ENCODE measurements at places on chromosomes 5 and 9.

DNA sequence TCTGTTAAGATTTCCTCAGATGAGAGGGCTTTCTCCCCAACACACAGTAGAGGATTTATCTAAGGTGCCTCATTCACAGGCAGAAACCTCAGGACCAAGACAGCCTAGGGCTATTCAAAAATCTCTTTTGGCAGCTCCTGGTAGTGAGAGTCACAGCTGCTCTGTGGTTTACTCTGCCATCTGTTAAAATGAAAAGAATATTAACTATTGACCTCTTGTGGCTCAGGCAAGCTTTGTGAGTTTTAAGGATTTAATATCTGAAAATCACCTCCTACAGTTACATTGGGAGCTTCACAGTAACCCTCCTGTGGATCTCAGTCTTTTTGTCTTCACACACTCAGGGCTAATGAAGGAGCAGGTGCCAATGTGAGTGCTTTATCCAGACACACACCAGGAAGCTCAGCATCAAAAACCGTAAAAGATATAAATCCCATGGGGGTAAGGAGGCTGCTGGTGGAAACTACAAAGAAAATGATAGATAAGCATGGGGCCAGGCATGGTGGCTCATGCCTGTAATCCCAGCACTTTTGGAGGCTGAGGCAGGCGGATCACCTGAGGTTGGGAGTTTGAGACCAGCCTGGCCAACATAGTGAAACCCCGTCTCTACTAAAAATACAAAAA lies 29.7 kb downstream of the PPP1R2B start:
- DNase-seq: no peak

GRCh38 chr5:55557123-55557522 lies 22.4 kb upstream of the PLPP1 start:
- DNase-seq: no peak

DNA sequence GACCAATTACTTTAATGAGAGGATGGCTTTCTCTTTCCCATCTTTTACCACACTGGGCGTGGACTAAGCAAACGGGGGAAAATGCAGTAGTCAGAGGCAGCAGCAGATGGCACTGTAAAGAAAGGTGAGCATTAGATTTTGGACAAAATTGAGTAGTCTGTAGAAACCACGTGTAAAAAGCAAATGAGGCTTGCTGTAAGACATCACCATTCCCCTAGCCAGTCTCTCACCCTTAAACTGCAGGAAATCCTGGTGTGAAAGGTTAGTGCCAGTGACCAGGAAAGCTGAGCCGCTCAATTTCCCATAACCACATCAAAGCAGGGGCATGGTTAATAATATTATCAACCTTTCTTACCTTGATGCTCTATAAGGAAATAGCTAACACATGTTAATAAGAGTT lies 31.8 kb downstream of the SPATA31C2 start:
- DNase-seq: no peak

GRCh38 chr5:39370555-39371366 lies 6.5 kb upstream of the C9 start:
- no peak for DNase-seq

DNA sequence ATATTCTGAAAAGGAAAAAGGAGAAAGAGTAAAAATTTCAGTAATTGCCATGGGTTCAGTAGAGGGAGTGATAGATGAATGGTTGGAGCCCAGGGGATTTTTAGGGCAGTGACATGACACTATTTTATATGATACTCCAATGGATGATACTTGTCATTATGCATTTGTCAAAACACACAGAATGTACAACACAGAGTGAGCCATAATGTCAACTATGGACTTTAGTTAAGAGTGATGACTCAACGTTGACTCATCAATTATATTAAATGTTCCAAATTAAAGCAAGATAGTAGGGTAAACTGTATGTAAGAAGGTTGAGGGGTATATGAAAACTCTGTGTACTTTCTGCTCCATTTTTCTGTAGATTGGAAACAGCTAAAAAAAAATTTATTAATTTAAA lies 586.4 kb downstream of the TAF11L14 start:
- no peak for DNase-seq

DNA sequence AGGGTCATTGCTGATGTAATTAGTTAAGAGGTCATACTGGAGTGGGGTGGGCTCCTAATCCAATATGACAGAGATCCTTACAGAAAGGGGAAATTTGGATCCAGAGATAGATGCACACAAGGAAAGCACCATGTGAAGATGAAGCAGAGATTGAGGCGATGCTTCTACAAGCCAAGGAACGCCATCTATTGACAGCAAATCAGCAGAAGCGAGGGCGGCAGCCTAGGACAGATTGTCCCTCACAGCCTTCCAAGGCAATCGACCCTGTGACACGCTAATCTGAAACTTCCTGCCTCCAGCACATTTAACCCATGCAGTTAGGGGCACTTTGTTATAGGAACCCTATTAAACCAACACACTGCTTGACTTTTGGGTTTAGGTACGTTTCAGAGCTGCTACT lies 285.1 kb upstream of the DAP start:
- no peak for DNase-seq

GRCh38 chr5:158559643-158560042 lies 540.1 kb downstream of the EBF1 start:
- DNase-seq: no peak

- DNase-seq: no peak
Observed at GRCh38 chr5:59553992-59554391, 339.5 kb downstream of the PDE4D start.

DNA sequence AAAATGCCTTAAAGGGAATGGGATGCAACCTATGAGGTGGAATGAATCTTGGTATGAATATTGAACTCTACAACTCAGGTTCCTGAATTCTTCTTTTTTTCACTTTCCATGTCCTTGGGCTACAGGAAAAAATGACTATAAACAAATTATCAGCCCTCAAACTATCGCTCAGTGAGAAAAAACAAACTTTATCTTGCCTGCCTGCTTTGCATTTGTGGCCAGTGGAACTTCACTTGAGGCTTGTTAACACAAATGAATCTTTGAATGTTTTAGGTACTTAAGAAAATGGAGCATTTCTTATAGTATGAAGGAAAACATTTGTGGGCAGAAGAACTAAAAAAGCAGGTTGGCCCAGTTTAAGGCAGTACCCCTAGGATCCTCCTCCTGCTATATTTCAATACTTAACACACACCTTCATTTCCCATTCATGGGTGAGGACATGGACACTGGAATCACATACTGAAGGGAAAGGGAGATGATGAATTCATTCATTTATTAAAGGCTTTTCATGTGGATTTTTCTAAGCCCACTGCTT lies 34.1 kb downstream of the ELOVL7 start:
- DNase-seq: no peak

GRCh38 chr5:68533051-68533450 lies 317.5 kb downstream of the PIK3R1 start:
- DNase-seq: no peak

DNA sequence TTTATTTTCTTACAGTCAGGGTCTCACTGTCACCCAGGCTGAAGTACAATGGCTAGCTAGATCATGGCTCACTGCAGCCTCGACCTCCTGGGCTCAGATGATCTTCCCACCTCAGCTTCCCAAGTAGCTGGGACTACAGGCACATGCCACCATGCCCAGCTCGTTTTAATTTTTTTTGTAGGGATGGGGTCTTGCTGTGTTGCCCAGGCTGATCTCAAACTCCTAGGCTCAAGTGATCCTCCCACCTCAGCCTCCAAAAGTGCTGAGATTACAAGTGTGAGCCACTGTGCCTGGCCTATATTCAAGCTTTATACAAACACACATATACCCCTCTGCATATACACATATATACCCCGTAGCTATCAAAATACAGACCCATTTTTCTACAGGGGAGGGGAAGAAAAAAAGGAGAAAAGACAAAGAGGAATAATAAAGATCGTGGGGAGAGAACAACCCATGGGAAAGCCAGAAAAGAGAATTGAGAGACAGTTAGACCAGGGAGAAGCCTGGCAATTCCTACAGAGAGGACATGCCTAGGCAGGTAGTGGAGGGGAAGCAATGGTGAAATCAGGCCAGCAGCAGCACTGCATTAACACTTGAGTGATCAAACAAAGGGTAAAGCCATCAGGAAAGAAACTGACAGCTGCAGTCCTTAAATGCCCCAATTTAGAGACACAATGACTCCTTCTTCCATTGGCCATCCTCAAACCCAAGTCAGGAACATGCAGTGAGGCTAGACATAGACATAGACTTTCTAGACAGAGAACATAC lies 102.7 kb downstream of the EFNA5 start:
- DNase-seq: no peak

DNA sequence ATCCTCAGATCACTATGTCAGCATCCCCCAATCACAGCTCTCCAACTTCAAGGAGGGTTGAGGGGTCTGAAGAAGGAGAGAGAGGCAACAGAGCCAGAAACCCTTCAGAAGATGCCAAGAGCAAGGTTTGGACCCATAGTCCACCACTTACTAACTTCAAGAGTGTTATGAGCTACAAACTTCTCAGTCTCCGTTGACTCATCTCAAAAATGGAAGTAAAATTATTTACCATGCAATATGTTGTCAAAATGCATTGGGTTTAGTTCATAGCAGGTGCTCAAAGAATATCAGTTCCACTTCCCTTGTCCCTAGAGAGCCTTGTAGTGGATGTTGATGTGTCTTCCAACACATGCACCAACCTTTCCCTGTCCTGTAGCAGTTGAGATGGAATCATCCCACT lies 116.0 kb downstream of the KCNIP1 start:
- DNase-seq: no peak

DNA sequence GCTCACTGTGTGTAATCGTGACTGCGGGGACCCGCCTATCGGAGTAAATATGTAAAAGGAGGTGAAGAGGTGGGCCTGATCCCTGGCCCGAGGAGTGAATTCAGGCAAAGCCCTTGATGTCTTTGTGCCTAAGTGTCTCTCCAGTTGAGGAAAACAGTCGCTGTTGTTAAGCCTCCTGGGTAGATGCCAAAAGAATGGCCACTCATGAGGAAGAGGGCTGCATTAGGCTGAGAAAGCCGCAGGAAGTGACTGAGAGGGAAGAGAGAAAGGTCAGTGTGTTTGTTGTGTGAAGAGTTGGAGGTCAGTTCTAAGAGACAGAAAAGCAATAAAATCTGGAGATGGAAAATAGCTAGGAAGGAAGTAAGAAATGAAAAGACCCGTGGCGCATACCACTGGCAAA lies 35.8 kb upstream of the PIP5K1B start:
- DNase-seq: no peak

- DNase-seq: peak; percentile 18
Observed at GRCh38 chr9:21110708-21111576, 30.7 kb downstream of the IFNW1 start.

DNA sequence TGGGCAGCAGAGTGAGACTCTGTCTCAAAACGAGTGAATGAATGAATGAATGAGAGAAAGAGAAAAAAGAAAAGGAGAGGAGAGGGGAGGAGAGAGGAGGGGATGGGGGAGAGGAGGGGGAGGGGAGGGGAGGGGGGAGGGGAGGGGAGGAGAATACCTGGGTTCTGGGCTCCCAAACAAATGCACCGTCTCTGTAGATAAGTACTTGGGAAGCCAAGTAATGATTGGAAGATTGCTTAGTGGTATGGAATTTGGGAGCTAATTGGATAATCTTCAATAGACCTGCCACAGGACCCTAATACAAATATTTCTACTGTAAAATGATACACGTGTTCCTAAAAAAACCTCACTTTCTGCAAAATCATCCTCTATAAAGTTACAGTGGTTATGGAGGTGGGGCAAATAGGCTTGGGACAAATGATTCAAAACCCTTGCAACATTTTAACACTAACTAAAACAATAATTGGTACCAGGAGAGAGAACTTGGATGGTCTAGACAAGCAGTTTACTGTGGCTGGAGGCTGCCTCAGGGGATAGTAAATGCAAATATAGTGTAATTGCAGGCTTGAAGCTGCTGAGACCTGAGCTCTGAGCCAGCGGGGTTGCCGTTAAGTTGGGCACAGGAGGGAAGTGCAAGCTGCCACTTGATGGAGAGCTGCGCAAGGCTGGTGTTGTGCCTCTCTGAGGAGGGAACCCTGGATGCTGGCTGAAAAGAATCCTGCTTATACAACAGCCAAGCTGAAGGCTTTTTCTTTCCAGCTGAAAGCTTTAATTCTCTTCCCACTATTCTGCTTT lies 3.5 kb downstream of the HEMGN start:
- no peak for DNase-seq

DNA sequence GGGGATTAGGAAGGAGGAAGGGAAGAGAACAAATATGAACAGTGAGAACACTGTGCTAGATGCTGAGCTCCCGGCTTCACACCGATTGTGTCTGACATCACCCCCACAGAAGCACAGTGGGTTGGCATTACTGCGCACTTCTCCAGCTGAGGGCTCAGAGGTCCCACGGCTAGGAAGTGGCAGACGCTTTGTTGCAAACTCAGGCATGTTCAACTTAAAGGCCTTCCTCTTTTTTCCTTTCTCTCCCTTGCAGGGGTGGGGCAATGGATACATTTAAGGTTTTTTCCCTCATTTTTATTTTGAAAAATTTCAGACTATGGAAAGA lies 15.5 kb upstream of the SHB start:
- DNase-seq: no peak

DNA sequence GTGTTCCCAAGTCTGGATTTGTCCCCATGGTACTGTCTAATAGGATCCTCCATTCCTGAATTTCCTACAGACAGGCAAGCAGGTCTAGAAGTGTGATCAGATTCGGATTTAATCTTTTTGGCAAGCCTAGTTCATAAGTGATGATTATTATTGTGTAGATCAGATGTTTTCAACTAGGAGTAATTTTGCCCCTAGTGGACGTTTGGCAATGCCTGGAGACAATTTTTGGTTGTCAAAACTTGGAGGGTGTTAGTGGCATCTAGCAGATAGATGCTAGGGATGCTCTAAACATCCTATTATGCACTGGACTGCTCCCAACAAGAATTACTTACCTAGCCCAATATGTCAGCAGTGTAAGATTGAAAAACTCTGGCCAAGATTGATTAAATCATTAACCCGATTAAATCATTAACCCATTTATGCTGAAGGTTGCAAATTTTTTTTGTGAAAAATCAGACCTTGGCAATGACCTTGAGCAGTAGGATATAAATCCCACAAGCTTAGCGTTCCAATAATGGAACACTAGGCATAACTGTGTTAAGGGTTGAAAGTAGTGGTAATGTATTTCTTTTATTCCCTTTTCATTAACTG lies 28.2 kb downstream of the TCERG1 start:
- DNase-seq: no peak

- DNase-seq: no peak
Observed at GRCh38 chr5:125162714-125163113, 416.3 kb upstream of the ZNF608 start.

GRCh38 chr5:145806923-145807322 lies 28.2 kb downstream of the PRELID2 start:
- no peak for DNase-seq

- DNase-seq: no peak
Observed at GRCh38 chr5:14745753-14746152, 81.2 kb downstream of the OTULIN start.

GRCh38 chr5:88875341-88876234 lies 7.4 kb downstream of the MEF2C start:
- DNase-seq: no peak

DNA sequence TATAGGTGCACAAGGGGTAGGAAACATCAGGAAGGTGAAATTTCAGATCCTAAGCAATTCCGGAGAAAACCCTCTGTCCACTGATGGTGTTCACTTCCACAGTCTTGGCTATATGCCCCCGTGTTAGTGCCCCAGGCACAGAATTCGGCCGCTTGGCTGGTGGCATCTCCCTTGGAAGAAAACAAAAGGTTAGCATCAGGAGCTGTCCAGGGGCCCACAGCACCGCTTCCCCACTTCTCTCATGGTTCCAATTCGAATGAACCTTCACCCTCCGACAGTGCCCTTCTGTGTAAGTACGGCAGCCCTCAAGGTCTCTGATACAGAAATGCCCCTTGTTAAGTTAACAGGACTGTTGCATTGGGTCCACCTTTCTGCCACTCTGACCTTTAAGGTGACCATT lies 409.0 kb downstream of the GADD45G start:
- no peak for DNase-seq

- no peak for DNase-seq
Observed at GRCh38 chr5:65213921-65214525, 267.7 kb downstream of the ADAMTS6 start.

All from T-helper 1 cell (primary cell).